ENCODE measurements at places on chromosomes 7 and 10.

DNA sequence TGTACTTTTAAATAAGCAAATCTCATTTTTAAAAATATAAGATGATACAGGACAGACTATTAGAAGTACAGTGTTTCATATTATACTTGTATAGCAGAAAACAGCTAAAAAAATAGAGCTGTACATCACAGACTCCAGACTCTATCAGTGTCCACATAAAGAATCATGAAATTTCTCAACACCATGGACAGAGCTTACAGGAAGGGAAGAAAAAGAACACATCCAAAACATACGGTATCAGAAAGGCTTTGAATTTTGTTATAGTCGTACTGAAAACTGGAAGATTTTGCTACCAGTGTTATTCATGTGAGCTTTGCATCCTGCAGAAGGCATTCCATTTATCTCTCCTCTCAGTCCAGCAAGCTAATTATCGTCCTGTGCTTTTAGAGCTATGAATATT lies 183.2 kb upstream of the PTPRZ1 start:
- no peak overlapping the region for H3K4me3 ChIP-seq
- no peak overlapping the region for H3K27ac ChIP-seq
- H3K27me3 ChIP-seq, result no peaks in the 10 kb centered on the region
- H3K36me3 ChIP-seq, result no peaks in the 10 kb centered on the region
- no peak for DNase-seq

GRCh38 chr7:144717720-144718119 lies 118.1 kb downstream of the TPK1 start:
- H3K36me3 ChIP-seq, result no peaks in the 10 kb centered on the region
- no peak overlapping the region for H3K4me3 ChIP-seq
- H3K27ac ChIP-seq, result no peak overlapping the region
- H3K4me1 ChIP-seq, result no peaks in the 10 kb centered on the region

DNA sequence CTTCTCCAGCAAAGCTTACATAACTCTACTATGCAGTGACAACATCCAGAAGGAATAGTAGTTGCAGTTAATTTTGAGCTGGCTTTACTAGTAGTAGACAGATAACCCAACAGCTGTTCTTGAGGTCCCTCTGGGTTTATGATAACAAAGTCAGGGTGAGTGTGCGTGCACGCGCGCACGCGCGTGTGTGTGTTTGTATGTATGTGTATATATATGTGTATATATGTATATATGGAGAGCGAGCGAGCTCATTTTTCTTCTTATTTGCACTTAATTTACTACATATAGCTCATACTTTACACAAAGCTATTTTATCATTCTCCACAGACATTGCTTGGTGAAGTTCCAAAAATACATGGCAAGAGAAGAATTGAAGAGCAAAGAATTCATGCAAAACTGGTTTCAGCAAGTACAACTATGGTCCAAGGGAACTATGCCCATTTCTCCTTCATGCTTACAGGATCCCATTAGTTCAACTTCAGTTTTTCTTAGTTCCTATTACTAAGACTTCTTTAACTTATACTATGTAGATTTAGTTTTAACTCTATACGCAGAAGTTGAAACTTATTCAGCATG lies 105.9 kb upstream of the TMEM168 start:
- H3K4me3 ChIP-seq, result no peak overlapping the region
- no peak for DNase-seq
- no peaks in the 10 kb centered on the region for H3K27me3 ChIP-seq
- H3K27ac ChIP-seq, result no peak overlapping the region
- no peaks in the 10 kb centered on the region for H3K4me1 ChIP-seq
- no peaks in the 10 kb centered on the region for H3K36me3 ChIP-seq

DNA sequence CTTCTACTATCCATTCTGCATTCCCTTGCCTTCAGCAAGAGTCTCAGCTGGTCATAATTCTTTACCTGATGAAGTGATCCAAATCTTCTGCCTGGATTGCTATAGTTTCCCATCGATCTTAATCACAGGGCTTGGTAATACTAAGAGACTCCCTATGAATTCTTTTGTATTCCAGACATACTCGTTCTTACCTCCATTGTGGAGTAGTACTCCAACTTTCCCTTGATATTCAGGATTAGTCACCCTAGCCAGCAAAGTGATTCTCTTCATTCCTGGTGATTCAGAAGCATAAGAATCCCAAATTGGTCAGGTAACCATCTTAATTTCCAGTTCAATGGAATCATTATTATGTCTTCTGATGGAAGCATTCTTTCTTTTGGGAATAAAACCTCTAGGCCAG lies 96.7 kb downstream of the TWIST1 start:
- no peak overlapping the region for H3K27ac ChIP-seq
- no peak for DNase-seq
- H3K27me3 ChIP-seq, result no peaks in the 10 kb centered on the region
- no peak overlapping the region for H3K4me3 ChIP-seq

GRCh38 chr10:60283397-60283796 lies 106.3 kb downstream of the ANK3 start:
- H3K27me3 ChIP-seq, result no peaks in the 10 kb centered on the region
- H3K4me1 ChIP-seq, result peaks cover 2% of the 10 kb centered on the region
- no peak overlapping the region for H3K4me3 ChIP-seq

- H3K27ac ChIP-seq, result no peak overlapping the region
- no peak overlapping the region for H3K4me3 ChIP-seq
- no peaks in the 10 kb centered on the region for H3K36me3 ChIP-seq
- no peaks in the 10 kb centered on the region for H3K27me3 ChIP-seq
- DNase-seq, result no peak
- H3K4me1 ChIP-seq, result no peaks in the 10 kb centered on the region
Observed at GRCh38 chr10:116146372-116147140, 126.5 kb downstream of the GFRA1 start.

DNA sequence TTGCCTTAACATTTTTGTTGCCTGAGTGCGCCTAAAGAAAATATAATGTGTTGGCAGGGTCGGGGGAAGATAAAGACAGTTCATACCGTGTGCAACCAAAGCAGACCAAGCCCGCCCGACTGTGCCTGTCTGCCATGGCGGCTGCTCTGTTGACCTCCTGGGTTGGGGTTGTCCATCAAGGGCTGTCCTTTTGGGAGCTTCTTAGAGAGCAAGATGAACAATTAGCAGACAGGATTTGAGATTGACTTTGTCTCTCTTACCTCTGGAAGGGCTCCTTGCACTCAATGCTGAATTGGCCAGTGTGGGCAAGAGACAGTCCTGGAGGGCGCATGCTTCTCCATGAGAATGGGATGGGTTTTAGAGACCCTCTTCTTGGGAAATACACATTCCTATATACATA lies 319.6 kb downstream of the GLRX3 start:
- H3K27ac ChIP-seq, result no peak overlapping the region
- H3K36me3 ChIP-seq, result no peaks in the 10 kb centered on the region
- H3K27me3 ChIP-seq, result no peaks in the 10 kb centered on the region
- no peak for DNase-seq
- no peaks in the 10 kb centered on the region for H3K4me1 ChIP-seq

DNA sequence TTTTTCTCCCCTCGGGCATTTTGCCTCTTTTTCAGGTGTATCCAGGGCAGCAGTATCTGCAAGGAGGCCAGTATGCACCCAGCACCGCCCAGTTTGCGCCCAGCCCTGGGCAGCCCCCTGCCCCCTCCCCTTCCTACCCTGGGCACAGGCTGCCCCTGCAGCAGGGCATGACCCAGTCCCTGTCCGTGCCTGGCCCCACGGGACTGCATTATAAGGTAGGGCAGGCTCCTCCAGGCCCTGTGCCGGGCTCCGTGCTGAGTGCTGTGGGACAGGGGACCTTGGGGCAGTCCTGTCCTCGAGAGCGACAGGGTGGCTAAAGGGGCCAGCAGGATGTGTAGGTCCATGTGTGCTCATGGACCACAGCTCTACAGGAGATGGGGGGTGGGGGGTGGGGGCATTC lies 10.6 kb downstream of the ZMIZ2 start:
- no peak overlapping the region for H3K4me3 ChIP-seq
- DNase-seq, result no peak
- no peaks in the 10 kb centered on the region for H3K4me1 ChIP-seq
- no peak overlapping the region for H3K27ac ChIP-seq
- no peaks in the 10 kb centered on the region for H3K27me3 ChIP-seq
- peaks cover 40% of the 10 kb centered on the region for H3K36me3 ChIP-seq

DNA sequence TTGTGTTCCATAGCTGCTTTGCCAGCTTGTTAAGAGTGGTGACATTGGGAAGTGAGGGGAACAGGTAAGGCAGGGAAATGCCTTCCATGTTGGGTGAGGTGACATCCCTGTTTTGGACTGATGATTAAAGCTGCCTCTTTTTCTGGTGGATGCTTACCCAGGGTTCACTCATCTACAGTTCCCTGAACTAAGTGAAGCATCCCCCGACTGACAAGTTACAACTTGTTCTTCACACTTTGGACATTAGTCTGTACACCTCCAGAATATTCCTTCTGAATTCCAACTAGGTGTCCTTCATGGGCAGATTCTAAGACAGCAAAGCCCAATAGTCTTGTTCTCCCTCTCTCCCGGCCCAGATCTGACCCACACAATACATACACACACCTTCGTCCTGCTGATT lies 63.4 kb downstream of the HDAC9 start:
- H3K36me3 ChIP-seq, result no peaks in the 10 kb centered on the region
- DNase-seq, result no peak
- no peaks in the 10 kb centered on the region for H3K27me3 ChIP-seq
- H3K27ac ChIP-seq, result no peak overlapping the region

- no peaks in the 10 kb centered on the region for H3K36me3 ChIP-seq
- H3K27me3 ChIP-seq, result no peaks in the 10 kb centered on the region
Observed at GRCh38 chr7:70353330-70353945, 755.2 kb downstream of the AUTS2 start.

DNA sequence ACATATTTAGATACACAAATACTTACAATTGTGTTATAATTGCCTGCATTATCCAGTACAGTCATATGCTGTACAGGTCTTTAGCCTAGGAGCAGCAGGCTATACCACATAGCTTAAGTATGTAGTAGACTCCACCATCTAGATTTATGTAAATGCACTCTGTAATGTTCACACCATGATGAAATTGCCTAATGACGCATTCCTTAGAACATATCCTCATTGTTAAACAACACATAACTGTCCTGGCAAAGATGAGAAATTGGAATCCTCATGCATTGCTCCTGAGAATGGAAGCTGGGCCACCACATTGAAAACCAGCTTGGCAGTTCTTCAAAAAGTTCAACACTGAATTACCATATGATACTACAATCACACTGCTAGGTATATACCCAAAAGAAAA lies 1002.8 kb upstream of the CELF2 start:
- no peaks in the 10 kb centered on the region for H3K27me3 ChIP-seq
- H3K27ac ChIP-seq, result no peak overlapping the region
- DNase-seq, result no peak
- no peaks in the 10 kb centered on the region for H3K36me3 ChIP-seq
- no peak overlapping the region for H3K4me3 ChIP-seq

DNA sequence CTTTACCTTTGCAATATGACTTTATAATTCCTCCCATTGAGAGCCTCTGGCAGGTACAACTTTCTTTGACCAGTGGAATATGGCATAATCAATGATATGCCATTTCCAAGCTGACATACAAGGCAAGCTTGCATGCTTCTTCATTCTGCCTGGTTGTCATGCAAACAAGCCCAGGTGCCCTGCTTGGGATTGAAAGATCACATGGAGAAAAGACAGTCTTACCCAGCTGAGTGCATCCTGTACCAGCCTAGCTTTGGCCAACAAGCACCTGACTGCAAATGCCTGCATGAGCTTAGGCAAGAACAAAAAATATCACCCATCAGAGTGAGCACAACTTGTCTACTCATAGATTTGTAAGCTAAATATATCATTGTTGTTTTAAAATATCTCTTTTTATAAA lies 82.9 kb upstream of the KCND2 start:
- DNase-seq, result no peak
- H3K27me3 ChIP-seq, result no peaks in the 10 kb centered on the region
- no peak overlapping the region for H3K27ac ChIP-seq

DNA sequence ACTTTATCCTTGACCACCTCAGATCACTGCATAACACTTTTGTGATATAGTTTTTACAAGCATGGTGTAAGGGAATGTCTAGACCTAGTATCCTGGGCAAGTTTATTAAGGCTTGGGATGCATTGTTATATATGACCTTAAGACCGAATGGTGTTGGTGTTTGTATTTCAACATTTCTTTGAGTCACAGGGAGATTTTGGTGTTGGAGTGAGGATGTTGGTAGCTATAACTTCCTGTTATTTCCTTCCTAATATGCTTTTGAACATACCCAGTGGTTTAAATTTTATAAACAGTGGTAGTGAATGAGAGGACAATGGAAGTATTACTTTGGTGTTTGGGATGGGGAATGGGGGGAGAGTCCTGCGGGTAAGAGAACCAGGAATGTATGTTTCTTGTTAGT lies 2.6 kb downstream of the EXOC4 start:
- no peak overlapping the region for H3K4me3 ChIP-seq
- H3K36me3 ChIP-seq, result no peaks in the 10 kb centered on the region
- H3K4me1 ChIP-seq, result no peaks in the 10 kb centered on the region
- H3K27ac ChIP-seq, result no peak overlapping the region
- no peaks in the 10 kb centered on the region for H3K27me3 ChIP-seq

GRCh38 chr10:80700252-80700651 lies 162.6 kb downstream of the SH2D4B start:
- H3K27ac ChIP-seq, result no peak overlapping the region
- H3K36me3 ChIP-seq, result no peaks in the 10 kb centered on the region
- no peak overlapping the region for H3K4me3 ChIP-seq
- peaks cover 2% of the 10 kb centered on the region for H3K4me1 ChIP-seq
- no peak for DNase-seq

DNA sequence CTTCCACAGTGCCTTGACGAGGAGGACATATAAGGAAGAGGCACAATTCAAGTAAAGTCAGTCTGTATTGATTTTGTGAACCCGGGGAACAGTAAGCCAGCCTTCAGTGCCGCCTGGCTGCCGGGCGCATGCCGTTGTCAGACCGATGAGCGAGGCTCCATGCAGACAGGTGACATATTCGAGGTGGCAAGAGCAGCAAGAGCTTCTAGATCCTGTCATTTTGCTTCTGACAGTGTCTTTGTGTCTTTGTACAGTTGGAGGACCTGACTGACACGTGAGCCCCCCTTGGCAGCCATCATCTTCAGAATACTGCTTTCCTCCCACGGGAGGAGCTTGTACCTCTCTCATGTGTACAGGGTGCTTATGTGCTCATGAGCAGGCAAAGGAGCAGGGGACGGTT lies 387.5 kb upstream of the GALNT17 start:
- no peaks in the 10 kb centered on the region for H3K27me3 ChIP-seq
- no peak overlapping the region for H3K27ac ChIP-seq
- DNase-seq, result no peak
- peaks cover 6% of the 10 kb centered on the region for H3K4me1 ChIP-seq
- no peak overlapping the region for H3K4me3 ChIP-seq
- H3K36me3 ChIP-seq, result no peaks in the 10 kb centered on the region

DNA sequence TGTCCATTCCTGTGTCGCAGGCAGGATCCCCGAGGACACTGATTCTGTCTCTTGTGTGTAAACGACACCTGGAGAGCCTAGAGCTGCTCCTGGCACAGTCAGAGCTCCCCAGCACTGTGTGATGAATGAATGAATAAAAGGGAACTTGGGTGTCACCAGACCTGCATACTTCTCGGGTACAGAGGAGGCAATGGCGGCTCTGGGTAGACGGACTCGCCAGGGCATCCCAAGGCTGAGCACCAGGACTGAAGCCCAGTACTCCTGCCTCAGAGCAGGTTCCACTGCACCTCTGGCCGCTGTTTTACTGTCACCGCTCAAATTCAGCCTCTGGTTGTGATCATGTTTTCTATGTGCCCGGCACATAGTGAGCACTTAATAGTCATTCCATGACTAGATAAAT lies 255.8 kb downstream of the GLRX3 start:
- no peaks in the 10 kb centered on the region for H3K36me3 ChIP-seq
- H3K27me3 ChIP-seq, result no peaks in the 10 kb centered on the region
- no peaks in the 10 kb centered on the region for H3K4me1 ChIP-seq
- no peak overlapping the region for H3K4me3 ChIP-seq

Data from iPS DF 6.9 (cell line).